ENCODE measurements at places on chromosomes 1 and 21.

- DNase-seq, result peak; percentile 67
Observed at GRCh38 chr1:169363046-169363730, 4.4 kb downstream of the NME7 start.

DNA sequence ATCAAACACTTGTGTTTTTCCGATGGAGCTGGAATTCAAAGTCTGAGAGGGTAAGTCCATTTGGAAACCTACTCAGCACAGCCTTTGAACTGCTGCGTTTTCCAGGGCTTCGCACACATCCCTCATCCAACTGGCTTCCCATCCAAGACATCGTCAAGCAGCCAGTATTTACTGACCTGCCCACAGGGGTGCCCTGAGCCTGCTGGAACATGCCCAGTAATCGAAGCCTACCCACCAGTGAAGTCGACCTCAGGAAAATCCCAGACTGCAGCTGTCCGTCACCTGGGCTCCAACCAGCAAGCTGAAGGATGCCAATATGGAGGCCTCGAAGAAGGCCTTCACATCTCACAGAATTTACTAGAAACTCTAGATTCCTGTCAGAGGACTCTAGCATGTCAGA, 261.6 kb downstream of the PLPP3 start:
- DNase-seq, result no peak

DNA sequence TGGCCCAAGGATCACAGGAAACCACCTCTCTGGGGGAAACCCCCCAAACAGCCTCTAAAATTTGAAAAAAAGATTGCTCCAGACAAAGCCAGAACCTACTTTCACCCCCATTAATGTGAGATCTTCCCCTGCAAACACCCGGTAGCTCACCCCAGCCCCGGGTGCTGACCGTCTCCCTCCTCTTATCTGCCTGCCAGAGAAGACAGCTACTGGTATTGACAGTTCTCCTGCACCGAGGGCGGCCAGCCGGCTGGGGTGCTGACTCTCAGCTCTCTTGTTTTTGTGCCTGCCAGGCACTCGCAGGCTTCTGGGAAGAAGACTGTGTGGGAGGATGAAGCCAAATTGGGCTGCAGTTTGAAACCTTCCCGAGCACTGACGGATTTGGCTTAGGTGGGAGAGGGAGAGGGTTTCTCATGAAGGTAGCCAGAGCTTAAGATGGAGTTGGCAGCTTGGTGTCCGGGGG, 48.2 kb downstream of the RASSF5 start:
- DNase-seq, result no peak

GRCh38 chr1:64836802-64837201, 91.9 kb downstream of the RAVER2 start:
- no peak for DNase-seq

GRCh38 chr1:152109231-152109997, 5.8 kb downstream of the TCHH start:
- no peak for DNase-seq

GRCh38 chr1:69967245-69967766, 238.1 kb downstream of the LRRC40 start:
- no peak for DNase-seq

DNA sequence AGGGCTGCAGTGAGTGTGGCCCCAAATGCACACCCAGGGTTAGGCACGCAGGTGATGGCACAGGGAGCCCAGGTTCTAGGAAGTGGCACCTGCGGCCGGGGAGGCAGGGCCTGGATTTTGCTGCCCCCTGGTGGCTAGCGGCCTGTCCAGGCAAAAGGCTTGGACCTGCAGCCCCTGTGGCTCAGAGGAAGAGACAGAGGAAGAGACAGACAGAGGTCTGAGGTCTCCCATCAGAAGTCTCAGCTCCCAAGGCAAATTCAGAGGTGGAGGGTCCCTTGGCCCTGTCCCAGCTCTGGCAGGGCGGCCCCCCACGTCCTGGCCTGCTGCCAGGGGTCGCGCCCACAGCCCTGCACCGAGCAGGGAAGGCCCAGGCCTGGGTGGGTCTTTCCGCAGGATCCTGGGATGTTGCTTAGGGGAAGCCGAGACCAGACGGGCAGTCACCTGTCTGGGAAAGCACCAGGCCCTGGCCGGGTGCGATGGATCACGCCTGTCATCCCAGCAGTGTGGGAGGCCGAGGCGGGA, 8.0 kb upstream of the TNFRSF14 start:
- peak; percentile 81 for DNase-seq

GRCh38 chr1:73980324-73981040, 217.5 kb downstream of the LRRIQ3 start:
- no peak for DNase-seq

Data from RWPE1 (cell line).